ENCODE measurements at places on chromosomes 3 and 15.
A peak's percentile ranks its signal among the peaks of the same experiment; 100 is the strongest.

DNA sequence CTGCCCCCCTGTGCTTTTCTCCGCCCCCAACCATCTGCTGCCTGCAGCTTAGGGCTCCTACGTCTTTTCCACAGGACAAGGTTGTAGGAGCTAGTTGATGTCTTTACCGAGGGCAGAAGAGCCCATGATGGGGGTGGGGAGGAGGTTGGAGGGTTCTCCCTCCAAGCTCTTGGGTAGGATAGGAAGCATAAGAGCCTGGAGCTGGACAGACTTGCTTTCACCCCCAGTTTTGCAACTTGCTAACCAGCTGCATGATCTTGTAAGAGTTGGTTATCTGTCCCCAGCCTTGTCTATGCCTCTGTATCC, 856 bp downstream of the ABCF3 start:
- no peak for DNase-seq

DNA sequence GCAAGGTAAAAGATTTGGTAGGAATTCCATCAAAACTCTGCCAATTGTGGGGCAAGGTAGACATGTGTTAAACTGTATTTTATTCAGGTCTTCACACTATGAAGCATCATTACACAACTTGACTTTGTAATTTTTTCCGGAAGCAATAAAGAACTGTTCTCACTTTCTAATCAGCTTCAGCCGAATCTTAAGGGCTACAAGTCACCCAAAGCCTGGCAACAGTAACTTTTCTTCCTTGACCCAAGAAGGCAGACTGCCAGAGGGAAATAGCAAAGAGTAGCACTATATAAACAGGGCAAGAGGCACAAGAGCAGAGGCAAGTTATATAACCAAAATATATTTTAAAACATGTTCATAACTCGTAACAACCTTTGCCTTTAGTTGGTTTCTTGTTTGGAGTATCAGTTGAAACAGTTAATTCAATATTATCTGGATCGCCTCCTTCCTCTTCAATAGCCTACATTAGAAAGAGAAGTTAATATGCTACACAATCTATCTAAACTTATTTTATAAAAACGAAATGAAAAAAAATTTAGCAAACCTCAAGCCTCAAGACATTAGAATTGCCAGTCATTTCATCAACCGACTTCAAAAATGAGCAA, 1.4 kb downstream of the SLTM start:
- peak; percentile 22 for DNase-seq

GRCh38 chr3:124559846-124560574, 170.2 kb upstream of the UMPS start:
- DNase-seq, result peak; percentile 61

- DNase-seq, result no peak
Observed at GRCh38 chr3:42732196-42732828, 29.7 kb upstream of the HHATL start.

GRCh38 chr3:83302091-83302490, 1540.6 kb upstream of the GBE1 start:
- no peak for DNase-seq

GRCh38 chr3:9430733-9431132, 33.3 kb downstream of the SETD5 start:
- no peak for DNase-seq

DNA sequence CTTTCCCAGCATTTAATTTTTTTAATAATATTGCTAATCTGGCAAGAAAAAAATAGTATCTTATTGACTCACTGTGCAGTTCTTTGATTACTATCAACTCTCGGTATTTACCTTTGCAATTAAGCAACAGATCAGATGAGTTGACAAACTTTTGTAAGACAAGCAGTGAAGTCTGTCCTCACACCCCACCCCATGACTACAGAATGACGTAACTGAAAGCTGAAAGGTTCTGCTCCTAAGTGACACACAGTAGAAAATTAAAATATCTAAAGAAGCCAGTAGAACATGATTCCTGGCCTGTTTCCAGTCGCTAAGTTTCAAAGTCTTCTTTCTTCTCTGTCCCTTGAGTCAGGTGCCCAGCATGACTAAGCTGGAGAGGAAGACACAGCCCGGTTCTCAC, 135.5 kb downstream of the STT3B start:
- no peak for DNase-seq

DNA sequence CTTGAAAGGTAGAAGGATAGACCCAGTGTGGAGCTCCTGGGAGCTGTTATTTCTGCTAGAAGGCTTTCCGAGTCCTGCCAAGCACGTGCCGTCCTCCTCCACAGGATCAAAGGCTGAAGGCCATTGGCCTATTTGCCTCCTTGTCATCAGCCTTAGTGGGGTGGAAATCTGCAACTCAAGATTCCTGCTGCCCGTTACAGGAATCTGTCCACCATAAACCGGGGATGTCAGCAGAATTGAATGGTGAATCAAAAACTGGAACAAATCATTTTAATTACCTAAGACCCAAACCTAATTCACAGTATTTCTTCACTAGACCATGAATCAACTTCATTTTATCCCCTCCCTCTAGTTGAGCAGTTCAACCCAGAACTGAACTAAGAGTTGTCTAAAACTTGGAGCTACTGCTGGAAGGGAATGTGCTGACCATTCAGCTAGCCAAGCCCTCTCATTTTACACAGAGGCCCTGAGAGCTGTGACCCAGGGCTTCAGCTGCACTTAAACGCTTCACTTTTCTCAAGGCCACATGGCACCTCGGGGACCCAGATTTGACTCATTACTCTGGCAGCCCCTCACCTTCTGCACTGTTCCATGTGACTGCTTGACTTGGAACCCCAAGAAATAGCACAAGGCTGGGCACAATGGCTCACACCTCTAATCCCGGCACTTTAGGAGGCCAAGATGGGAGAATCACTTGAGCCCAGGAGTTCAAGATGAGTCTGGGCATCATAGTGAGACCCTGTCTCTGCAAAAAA, 36.8 kb upstream of the KIF23 start:
- no peak for DNase-seq

- no peak for DNase-seq
Observed at GRCh38 chr15:94838281-94838680, 606.9 kb downstream of the MCTP2 start.

DNA sequence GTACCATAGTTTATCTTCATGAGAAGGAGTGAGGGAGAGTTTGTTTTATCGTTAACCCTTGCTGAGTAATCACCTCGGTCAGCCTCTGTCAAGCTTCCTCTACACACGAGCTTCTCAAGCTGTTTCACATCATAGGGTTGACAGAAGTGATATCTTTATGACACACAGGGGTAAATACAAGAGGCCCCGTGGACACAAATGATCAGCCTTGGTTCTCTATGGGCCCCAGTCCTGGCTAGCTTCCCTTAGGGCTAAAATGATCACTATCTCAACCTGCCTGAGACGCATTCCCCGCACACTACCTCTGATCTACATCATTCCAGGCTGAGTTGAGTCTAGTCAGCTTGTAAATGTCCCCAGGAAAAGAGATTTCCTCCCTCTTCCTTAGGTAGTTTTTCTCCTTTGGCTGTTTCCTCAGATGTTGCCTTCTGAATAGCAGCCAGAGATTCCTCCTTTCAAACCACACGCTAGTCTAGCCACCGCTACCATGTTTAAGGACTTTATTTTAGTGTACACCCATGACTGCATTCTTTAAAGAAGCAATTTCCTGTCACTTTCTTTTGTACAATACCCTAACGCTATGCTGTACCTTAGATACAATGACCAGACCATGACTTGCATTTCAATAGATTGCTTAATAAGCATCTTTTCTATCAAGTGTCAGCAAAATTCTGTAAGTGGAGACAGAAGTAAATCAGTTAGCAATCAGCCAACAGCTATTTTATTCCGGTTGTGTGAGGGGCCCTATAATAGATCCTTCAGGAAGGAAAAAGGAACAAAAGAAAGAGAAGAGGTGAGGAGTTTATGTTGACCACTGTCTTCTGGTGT, 35.1 kb upstream of the PPARG start:
- DNase-seq, result no peak

DNA sequence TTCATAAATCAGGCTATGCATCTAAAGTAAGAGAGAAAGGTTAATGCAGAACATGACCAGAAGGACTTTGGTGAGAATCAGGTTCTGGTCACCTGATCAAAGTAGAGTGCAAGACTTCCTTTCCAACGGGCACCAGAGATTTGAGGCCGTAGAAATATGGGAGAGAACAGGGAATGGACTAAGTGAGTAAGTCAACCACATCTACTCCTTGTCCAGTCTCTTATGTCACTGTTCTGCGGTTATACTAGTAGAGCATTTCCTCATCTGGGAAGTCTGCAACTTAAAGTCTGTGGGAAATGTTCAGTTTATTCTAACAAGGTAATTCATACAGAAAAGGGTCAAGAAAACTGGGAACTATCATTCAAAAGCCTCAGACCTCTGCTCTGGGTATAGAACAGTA, 232.8 kb downstream of the CPNE4 start:
- DNase-seq, result no peak

- DNase-seq, result peak; percentile 83
Observed at GRCh38 chr15:99704444-99704838, 28.8 kb downstream of the LYSMD4 start.

DNA sequence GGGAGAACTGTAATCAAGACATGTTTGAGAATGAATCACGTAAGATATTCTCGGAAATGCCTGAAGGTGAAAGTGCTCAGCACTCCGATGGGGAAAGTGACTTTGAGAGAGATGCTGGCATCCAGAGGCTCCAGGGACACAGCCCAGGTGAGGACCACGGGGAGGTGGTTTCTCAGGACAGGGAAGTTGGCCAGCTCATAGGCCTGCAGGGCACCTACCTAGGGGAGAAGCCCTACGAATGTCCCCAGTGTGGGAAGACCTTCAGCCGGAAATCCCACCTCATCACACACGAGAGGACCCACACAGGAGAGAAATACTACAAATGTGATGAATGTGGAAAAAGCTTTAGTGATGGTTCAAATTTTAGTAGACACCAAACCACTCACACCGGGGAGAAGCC, 19.8 kb downstream of the ZSCAN2 start:
- DNase-seq, result no peak

- DNase-seq, result no peak
Observed at GRCh38 chr3:29949131-29949530, 657.3 kb upstream of the TGFBR2 start.

DNA sequence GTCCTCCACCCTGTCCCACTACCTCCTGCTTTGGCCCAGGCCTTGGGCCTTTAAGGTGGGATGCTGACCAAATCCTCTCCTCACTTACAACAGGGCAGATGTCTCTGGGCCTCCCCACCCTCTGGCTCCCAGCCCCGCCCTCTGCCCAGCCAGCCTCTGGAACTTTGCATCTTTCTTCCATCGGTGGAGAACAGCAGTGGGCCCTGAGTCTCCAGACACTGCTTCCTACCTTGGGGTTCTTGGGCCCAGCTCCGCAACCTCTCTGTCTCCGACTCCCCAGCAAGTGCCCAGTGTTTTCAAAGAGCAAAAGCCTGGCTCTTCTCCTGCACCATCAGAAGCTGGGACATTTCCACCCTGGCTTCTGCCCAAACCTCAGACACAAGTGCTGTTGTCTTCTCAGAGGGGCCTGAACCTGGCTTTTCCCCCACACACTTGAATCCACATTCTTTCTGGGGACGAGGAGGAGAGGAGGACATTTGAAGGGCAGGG, 33.1 kb downstream of the MRAS start:
- DNase-seq, result no peak

DNA sequence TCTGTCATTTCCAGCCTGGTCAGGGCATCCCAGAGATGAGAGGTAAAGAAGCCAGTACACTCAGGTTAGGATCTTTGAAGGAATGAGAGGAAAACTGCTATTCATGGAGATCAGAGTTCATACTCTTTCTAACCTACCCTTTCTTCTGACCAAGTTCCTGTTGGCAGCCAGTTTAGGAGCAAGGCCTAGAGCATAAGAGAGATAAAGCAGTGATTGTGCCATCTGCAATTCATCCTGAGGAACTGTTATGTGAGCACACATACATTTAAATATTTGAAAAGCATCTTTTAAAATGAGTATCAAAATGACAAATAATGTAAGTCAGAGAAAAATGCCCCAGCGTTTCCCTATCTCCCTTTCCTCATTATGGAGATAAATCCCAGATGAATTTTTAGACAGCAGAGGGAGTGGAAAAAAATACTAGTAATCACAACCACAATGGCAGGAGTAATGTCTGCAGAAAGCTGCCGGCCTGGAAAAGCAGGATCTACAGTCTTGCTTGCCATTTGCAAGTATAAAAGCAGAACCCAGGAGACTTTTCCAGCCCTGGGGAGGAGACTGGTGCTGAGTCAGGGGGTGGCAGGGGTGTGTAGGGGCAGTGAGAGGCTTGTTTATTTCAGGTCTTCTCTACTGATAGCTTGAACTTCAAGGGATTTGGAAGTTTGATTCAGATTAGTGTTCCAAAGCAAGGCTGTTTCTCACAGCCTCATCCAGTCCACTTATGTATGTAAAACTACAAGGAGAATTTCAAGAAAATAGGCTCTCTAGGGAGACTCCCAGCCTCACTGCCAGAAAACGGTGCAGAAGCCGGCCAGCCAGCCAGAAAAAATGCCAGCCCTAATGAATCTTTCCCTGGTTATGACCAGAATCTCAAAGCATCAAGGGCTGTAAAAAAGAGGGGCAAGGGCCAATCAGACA, 1052.4 kb downstream of the TUSC7 start:
- no peak for DNase-seq

DNA sequence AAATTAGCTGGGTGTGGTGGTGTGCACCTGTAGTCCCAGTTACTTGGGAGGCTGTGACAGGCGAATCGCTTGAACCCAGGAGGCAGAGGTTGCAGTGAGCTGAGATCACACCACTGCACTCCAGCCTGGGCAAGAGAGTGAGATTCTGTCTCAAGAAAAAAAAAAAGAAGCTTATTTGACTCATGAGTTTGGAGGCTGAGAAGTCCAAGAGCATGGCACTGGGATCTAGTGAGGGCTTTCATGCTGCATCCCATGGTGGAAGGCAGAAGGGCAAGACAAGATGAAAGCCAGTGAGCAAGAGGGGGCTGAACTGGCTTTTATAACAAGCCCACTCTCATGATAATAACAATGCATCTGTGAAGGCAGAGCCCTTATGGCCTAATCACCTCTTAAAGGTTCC, 33.4 kb downstream of the SEC62 start:
- no peak for DNase-seq

DNA sequence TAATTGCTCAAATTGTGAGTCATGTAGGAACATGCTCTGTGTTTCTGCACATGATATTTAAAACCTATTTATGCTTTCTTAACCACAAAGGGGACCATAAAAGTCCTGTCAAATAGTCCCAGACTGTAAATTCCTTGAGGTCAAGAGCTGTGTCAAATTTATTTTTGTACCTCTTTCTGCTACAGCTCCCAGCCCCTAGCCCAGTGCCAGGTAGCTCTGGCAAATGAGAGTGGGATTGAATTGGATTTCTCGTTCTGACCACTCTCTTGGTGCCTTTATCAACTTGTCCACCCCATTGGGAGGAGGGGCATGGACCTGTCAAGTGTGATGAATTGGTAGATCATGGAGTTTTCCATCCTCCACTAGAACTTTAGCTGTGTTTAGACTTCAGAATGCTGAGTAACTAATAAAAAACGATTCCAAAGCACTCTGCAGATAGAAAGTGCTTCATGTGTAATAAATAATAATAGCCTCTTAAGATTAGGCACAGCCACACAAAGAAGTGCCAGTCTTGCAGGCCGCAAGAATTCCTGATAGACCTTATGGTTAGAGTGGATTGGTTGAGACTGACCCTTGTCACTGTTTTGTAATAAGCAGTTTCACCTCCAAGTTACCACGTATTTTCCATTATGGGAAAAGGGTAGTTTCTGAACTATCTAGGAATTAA, 120.4 kb downstream of the LPP start:
- no peak for DNase-seq

GRCh38 chr15:97502038-97502437, 458.5 kb upstream of the ARRDC4 start:
- DNase-seq, result no peak

- DNase-seq, result no peak
Observed at GRCh38 chr3:195715583-195716266, 5.1 kb upstream of the MUC20 start.

GRCh38 chr3:50444213-50444612, 59.2 kb downstream of the CACNA2D2 start:
- no peak for DNase-seq

- no peak for DNase-seq
Observed at GRCh38 chr15:83362706-83363105, 78.2 kb upstream of the BNC1 start.
